ENCODE measurements at places on chromosomes 7 and 10. TPM values are rescaled to one million over a fixed set of nuclear protein-coding genes. Genes with fewer than 3 reads are reported as not detected.

DNA sequence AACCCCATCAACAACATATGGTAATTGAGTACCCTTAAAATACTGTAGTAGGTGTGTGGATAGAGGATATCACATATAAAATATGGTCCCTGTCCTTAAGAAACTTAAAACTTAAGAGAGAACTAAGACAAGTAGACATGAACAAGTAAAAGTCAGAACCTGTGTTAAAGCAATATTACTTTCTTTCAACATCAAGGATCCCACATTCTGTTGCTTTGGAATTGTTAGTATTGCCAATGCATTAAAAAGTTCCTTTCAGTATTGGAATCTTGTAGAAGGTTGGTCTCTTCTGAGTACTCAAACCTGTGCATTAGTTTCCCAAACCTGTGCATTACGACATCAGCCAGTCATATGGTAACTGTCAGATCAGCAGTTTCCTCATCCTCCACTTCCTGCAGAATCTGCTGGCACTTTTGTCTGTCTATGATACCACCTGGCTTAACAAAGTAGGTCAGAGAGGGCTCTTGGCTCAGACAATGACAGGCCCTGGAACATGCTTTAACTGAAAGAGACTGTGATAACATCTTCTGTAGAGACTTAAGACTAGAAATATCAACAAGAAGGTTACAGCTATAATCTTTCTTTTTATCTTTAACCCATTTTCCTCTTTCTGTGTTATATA, 56.5 kb downstream of the CCDC71L start:
- no peak overlapping the region for H3K27ac ChIP-seq
- H3K36me3 ChIP-seq = no peaks in the 10 kb centered on the region
- H3K27me3 ChIP-seq = no peaks in the 10 kb centered on the region
- no peaks in the 10 kb centered on the region for H3K4me1 ChIP-seq
- no peak for DNase-seq

- no peak for DNase-seq
- no peak overlapping the region for H3K4me3 ChIP-seq
- no peaks in the 10 kb centered on the region for H3K4me1 ChIP-seq
- H3K27me3 ChIP-seq = no peaks in the 10 kb centered on the region
- no peaks in the 10 kb centered on the region for H3K36me3 ChIP-seq
These were observed 103.7 kb downstream of the HECTD2 start for GRCh38 chr10:91513598-91514424.

SPDYE5 gene
- total RNA-seq = not detected

DNA sequence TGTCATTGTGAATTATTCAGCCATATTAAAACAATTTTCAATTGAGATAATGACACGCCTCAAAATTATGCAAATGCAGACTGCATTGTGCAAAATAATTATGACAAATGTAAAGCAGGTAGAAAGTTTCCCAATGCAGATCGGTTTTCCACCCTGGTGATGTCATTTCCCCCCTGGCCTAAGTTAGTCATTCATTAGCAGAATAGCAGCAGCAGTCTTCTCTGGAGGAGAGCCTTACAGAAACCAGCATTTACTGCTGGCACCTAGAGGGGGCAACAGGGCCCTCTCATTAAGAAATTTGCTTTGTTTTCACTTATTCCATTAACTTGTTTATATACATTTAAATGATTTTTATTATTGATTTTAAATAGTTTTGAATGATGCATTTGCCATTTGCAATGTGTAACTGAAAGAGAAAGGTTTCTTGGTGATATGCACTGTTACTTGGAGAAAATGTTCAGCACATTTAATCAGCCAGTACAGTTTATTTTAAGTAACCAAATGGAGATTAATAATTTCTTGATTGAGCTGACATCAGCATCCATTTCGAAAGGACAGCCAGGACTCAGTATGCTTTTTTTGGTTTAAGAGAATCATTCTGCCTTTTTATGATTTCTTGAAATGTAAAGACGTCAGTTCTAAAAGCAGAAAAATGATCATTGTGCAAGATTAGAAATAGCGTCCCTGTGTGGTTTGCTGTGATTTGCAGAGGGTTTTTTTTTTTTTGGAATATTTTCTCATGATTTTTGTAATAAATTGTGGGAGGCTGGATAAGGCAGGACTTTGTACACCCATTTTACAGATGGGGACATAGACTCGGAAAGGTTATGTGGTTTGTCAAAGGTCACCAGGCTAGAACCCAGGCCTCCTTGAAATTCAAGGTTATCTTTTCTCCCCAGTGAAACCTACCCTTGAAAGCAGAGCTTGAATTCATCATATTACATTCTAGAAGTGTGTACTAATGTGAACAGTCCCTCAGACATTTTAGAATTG, 3.5 kb downstream of the ARID5B start:
- peaks cover 25% of the 10 kb centered on the region for H3K4me1 ChIP-seq
- DNase-seq = no peak
- peak overlapping the region; percentile 96 for H3K27ac ChIP-seq
- H3K36me3 ChIP-seq = no peaks in the 10 kb centered on the region
- peak overlapping the region; percentile 71 for H3K4me3 ChIP-seq

GRCh38 chr10:118365702-118366101, 23.6 kb upstream of the FAM204A start:
- no peak overlapping the region for H3K27ac ChIP-seq
- no peaks in the 10 kb centered on the region for H3K27me3 ChIP-seq
- no peak overlapping the region for H3K4me3 ChIP-seq
- DNase-seq = no peak

DNA sequence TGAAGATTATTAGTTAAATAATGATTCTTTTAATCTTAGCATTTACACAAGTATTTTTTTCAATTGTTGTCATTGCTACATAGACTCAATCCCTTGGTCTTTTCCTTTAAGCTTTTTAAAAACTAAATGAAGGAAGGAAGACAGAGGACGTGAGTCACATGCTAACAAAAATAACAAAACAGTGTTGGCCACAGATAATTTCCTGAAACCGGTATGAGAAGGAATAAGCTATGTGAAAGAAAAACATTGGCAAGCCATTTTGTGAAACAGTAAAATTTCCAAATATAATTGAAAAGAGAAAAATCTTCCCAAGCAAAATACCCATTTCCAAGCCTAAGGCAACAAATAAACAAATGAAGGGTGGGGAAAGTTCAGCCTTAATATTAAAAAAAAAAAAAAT, 223.0 kb downstream of the AHR start:
- DNase-seq = no peak
- H3K36me3 ChIP-seq = no peaks in the 10 kb centered on the region
- no peak overlapping the region for H3K4me3 ChIP-seq

LIPM gene
- total RNA-seq = not detected

DNA sequence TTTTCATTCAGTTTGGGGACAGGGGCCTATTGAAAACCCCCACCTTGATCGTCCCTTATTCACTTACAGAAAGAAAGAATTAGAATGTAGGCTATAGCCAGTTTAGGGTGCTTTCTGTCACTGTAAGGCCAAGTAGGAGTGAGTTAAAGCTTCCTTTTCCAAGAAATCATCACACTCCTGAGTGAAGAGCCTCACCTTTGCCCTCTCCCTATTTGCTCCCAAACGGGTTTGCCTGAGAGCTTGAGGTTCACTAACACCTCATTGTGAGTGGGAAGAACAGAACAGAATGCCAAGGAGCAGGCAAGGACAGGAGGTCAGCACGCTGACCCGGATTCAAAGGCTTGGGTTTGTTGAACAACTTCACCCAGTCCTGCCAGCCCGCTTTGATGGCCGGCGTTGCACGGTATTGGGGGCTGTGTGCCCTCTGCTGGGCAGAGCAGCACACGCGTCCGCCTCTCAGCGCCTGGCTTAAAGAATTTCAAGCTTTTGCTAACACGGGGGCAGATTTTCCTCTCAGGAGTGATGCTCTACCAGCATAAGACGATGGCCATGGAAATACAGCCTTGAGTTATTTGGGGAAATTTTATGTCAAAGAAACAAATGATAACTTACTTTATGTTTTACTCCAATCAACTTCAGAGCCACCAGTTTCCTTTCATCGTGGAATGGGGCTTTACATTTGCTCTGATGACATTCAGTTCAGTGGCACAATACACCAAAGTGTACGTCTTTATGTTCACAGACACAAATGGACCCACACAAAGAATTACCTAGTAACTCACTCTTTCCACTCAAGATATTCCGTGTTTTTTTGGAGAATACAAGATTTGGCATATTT, 470.0 kb downstream of the SUGCT start:
- peak; percentile 54 for DNase-seq
- H3K4me1 ChIP-seq = no peaks in the 10 kb centered on the region
- no peaks in the 10 kb centered on the region for H3K27me3 ChIP-seq
- H3K4me3 ChIP-seq = no peak overlapping the region
- no peak overlapping the region for H3K27ac ChIP-seq

- H3K36me3 ChIP-seq = no peaks in the 10 kb centered on the region
- H3K4me3 ChIP-seq = no peak overlapping the region
- no peak for DNase-seq
- no peaks in the 10 kb centered on the region for H3K27me3 ChIP-seq
These were observed 111.0 kb downstream of the CDK6 start for GRCh38 chr7:92725161-92725925.

DNA sequence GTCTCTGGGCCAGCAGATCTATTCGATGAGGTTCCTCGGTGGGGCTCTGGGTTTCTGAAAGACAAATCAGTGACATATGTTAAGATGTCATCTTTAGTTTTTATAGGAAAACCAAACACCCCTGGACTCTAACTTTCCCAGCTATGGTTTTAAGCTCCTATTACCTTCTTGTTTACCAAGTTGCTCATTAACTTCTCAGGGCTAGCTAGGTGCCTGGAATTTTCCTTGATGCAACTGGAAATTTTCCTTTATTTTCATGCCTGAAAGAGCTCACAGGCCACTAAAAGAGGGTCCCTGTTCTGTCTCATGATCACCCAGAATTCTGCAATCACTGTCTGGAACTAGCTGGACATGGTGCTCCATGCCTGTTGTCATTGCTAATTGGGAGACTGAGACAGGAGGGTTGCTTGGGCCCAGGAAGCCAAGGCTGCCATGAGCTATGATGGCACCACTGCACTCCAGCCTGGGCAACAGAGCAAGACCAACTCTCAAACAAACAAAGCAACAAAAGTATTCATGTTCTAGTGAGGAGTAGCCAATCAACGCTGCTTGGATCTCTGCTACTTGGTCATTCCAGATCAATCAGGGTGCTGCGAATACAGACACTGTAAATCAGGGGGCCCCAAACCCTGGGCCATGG, 1173.5 kb upstream of the AUTS2 start:
- no peaks in the 10 kb centered on the region for H3K36me3 ChIP-seq
- H3K4me1 ChIP-seq = no peaks in the 10 kb centered on the region
- no peak for DNase-seq
- no peak overlapping the region for H3K4me3 ChIP-seq

CLRN3 gene
- not detected for total RNA-seq

GRCh38 chr10:89035461-89035860, 44.9 kb downstream of the FAS start:
- no peak overlapping the region for H3K4me3 ChIP-seq
- no peak overlapping the region for H3K27ac ChIP-seq
- H3K4me1 ChIP-seq = peaks cover 24% of the 10 kb centered on the region
- no peaks in the 10 kb centered on the region for H3K27me3 ChIP-seq
- no peak for DNase-seq

AZGP1 gene
- total RNA-seq = 23.9 TPM

STAMBPL1 gene
- total RNA-seq = 5.3 TPM

LRRC4 gene
- total RNA-seq = 3.9 TPM

DNA sequence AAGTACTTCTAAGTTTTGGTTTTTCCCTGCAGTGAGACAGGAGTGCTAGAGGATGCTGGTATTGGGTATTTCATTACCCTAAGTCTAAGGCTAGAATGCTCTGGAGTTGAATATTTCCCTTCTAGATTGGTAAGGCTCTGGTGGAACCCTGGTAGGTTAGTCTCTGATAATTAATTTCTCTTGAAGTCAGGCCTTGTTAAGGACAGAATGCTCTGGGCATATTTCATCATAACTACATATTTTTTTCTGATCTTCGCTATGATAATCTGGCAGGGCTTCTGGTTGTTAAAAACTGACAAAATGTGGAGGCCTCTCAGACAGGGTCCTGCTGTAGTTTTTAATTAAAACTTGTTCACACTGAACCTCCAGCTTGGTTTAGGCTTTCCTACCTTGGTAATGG, 83.8 kb downstream of the CDK13 start:
- no peak for DNase-seq
- H3K4me1 ChIP-seq = no peaks in the 10 kb centered on the region
- H3K36me3 ChIP-seq = no peaks in the 10 kb centered on the region

DNA sequence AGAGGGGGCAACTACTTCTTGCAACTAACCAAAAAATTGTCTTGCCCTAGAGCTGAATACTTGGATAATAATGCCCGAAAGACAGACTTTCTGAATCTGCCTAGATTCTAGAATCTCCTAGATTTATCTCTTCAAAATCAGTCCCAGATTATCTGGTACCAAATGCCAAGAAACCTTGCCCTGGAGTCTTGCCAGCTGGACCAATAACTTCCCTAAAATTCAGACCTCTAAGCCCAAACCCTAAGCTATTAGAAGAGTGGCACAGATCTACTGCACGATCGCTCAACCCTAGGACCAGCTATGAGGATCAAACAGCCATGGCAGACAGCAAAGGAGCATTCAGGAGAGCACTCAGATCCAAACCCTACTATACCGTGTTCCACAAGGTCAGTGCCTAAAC, 45.0 kb downstream of the ARMH3 start:
- no peaks in the 10 kb centered on the region for H3K4me1 ChIP-seq
- H3K27me3 ChIP-seq = no peaks in the 10 kb centered on the region
- H3K4me3 ChIP-seq = no peak overlapping the region
- no peak for DNase-seq
- no peak overlapping the region for H3K27ac ChIP-seq

GRCh38 chr10:100208276-100208675, 21.1 kb downstream of the CHUK start:
- H3K27me3 ChIP-seq = no peaks in the 10 kb centered on the region
- no peak for DNase-seq
- no peak overlapping the region for H3K4me3 ChIP-seq
- peaks cover 25% of the 10 kb centered on the region for H3K36me3 ChIP-seq
- H3K27ac ChIP-seq = no peak overlapping the region

GRCh38 chr10:112177247-112177646, 6.3 kb downstream of the GPAM start:
- no peak for DNase-seq
- H3K27ac ChIP-seq = no peak overlapping the region
- peaks cover 33% of the 10 kb centered on the region for H3K36me3 ChIP-seq
- H3K4me3 ChIP-seq = no peak overlapping the region
- H3K4me1 ChIP-seq = peaks cover 3% of the 10 kb centered on the region
